ENCODE measurements at places on chromosomes 3 and 15.

DNA sequence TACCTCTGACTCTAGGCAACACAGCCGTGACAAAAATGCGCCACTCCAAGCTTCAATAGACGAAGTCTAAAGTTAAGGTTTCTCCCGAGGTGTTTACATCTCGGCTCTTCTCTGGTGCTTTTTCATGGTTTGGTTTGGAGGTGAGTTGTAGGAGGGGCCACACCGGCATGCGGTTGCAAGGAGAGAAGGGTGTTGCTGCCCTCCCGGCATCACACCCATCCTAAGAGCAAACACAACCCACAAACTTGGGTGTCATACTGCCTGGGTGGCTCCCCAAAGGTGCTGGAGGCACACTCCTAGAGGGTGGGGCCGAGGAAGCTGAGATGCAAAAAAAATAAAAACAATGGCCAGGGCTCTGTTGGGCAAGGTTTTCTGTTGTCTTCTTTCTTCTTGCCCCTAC lies 225.2 kb upstream of the ICE2 start:
- peak; percentile 42 for DNase-seq

- peak; percentile 58 for DNase-seq
Measured at GRCh38 chr15:85667491-85668424, 127.0 kb downstream of the KLHL25 start.

DNA sequence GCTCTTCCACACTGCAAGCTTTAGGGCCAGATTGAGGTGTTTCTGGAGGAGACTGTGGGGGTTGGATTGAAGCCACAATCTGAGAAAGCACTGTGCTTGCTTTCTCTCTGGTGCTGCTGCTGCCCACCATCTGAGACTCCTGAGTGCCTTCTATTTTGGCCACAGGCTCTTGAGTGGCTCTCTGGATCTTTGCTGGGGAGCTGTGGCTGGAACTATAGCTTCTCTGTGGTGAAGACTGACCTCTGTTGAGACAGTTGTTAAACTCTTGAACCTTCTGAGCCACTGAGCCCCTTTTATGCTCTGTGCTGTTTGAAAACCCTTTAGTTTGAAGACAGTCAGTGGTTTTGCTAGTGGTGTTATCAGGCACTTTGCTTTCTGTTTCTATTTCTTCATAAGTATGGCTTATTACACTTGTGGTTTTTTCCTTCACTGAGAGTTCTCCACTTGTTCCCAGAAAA lies 108.7 kb upstream of the TSPAN3 start:
- peak; percentile 14 for DNase-seq

GRCh38 chr15:61839546-61839945 lies 220.7 kb downstream of the VPS13C start:
- DNase-seq = no peak

- no peak for DNase-seq
Measured at GRCh38 chr3:10867384-10867783, 51.4 kb downstream of the SLC6A11 start.

DNA sequence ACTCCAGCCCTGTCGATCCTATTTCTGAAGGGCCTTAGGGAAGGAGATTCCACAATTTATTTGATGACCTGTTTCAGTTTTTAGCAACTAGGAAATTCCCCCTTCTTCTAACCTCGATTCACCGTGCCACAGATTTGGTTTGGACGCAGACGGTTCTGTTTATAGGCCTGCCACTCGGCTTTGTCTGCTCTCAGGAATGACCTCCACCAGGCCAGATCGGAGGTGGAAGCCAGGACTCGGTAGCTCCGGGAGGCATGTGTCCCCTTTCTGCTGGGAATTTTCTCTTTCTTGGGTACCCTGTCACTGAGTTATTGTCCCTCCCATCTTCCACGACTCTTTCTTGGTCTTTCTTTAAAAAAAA lies 85.5 kb upstream of the ETV5 start:
- no peak for DNase-seq

DNA sequence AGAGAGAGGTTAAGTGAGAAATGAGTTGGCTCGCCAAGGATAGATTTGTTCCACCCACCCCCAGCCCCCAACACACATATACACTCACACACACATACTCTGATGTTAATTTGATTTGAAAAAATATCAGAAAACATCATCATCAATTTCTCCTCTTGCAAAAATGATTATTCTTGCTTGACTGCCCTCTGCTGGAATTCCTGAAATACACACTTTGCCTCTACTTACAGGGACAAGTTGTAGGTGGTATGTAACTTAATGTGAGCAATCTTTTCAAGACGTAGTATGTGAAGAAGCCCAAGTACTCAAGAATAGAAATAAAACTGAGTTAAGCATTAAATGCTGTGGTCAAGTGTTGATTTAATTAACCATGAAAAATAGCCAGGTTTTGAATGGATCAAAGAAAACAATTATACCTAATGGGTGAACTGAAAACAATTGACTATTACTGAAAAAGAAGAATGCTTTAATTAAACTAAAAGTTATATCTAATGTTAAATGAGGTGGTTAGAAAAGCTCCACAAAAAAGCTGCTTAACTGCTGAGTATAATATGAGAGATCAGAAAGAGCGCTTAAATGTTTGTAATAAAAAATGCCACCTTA lies 46.6 kb upstream of the MDFIC2 start:
- DNase-seq = no peak

DNA sequence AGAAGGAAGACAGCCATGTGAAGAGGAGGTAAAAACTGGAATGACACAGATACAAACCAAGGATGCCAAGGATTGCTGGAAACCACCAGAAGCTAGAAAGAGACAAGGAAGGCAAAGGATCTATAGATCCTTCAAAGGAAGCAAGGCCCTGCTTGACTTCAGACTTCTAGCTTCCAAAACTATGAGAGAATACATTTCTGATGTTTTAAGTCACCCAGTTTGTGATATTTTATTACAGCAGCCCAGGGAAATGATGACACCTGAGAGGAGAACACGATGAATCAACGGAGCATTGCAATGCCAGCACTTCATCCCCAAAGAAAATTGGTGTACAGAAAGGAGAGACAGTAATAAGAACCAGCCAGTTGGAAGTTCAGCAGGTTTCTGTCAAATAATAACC lies 116.3 kb downstream of the MAGI1 start:
- DNase-seq = no peak

- DNase-seq = no peak
Measured at GRCh38 chr3:12339701-12340480, 51.0 kb downstream of the PPARG start.

All from T-cell (primary cell).